Esophagus mucosa (tissue), 1 donor: ENCODE measurements at places on chromosomes 16 and 17. TPM values are rescaled to one million over a fixed set of nuclear protein-coding genes. Genes with fewer than 3 reads are reported as not detected.

DNA sequence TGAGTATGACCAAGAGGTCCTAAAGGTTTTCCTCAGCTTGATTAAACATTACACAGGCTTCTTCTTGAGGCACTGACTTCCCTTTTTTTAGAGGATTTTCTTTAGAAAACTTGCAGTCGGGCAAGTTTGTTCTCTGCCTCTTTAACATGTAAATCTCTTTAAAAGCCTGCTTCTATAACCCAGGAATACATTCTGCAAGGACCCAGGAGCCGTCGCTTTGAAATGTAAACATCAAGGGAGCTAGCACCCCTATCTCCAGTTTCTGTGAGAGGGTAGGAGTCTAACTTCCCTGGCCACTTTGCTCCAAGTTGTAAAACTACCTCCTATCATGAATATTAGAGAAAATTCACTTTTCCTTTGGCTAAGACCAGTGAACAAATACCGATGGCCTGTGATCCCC lies 201.5 kb upstream of the CPHXL start:
- ATAC-seq: no peak

- ATAC-seq: peak; percentile 56
Measured at GRCh38 chr16:73047536-73048291, at the start of gene ZFHX3. TSS of gene ZFHX3 (minus strand) at chr16:73048128. CDS start at chr16:72960145, 87,983 bp downstream.

DNA sequence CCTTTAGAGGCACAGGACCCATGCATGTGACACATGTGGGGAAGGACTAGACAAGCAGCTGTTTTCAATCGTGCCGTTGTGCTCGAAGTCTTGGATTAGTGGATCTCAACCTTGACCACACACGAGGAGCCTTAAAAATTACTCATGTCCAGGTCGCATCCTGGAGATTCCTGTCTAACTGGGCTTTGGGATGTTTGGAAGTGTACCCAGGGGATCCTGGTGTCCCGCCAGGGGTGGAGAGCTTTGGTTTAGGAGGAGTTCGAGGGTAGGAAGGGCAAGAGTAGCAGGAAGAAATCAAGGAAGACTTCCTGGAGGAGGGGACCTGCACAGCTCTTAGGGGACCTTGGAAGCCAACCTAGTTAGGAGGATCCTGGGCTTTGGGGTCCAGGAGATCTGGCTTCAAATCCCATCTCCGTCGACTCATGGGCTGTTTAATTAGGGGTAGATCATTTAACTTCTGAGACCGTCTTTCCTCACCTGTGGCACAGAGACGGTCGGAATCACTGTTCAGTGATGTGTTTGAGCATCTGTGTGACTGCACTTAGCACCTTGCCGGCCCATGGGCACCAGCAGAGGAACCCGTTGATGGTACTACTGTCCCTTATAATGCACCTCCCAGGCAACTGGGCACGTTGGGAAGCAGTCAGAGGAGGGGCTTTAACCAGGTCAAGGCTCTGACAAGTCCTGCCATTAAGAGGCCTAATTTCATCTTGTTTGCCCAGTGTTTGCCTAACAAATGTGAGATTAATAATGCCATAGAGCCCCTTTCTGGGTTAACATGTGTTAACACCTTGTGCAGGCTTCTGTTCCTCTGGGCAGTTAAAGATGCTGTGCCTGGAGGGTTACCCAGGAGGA lies 102.0 kb upstream of the PLCG2 start:
- ATAC-seq: no peak

- ATAC-seq: no peak
Measured at GRCh38 chr16:88060524-88061219, 109.4 kb downstream of the BANP start.

DNA sequence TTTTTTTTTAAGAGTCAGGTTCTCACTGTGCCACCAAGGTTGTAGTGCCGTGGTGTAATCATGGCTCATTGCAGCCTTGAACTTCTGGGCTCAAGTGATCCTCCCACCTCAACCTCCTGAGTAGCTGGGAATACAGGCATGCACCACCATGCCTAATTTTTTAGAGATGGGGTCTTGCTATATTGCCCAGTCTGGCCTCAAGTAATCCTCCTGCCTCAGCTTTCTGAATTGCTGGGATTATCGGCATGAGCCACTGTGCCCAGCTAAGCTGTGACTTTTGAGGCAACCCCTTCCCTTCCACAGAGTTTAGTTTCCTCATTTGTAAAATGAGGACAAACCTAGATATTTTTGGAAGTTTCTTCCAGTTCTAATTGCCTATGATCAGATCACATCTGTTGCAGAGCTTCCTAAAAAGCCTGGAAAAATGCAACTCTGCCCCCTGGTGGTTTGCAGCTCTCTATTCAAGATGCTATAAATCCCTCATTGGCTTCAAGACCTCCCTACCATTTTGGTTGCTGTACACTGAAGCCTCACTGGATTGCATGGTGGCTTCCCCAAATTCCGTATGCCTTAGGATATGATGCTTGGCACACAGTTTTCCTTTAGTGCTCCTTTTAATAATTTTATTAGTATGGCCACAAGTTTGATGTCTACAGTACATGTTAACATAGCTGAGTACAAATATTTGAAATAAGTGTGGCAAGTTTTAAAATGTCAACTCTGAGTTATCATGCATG lies 19.3 kb downstream of the GDE1 start:
- ATAC-seq: peak; percentile 61

DNA sequence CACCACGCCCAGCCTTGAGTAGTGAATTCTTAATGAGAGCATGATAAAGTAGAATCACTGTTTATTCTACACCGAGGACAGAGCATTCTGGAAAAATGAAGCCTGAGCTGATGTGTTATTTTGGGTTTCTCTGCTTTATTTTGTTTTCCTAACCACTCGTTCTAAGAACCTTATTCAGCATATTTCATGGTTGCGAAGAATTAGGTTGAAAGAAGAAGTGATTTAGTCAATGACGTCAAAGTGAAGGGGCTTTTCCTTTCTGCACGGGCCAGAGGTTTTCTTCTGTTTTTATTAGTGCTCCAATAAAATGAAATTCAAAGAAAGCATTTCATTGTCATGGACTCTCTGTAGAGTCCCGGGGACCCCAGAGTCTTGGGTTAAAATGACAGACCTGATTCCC lies 178.5 kb downstream of the MAF start:
- no peak for ATAC-seq

- ATAC-seq: no peak
Measured at GRCh38 chr16:75244225-75244809, 7.1 kb downstream of the BCAR1 start.

RTN4RL1 gene
- total RNA-seq: 1.2 TPM

TAC4 gene
- total RNA-seq: not detected

SLC16A13 gene
- 11.8 TPM for total RNA-seq

KCNH4 gene
- not detected for total RNA-seq

HBQ1 gene
- not detected for total RNA-seq

TERB1 gene
- 0.08 TPM for total RNA-seq
